ENCODE measurements at places on chromosomes 4 and X.

GRCh38 chr4:74933562-74934015 lies 673 bp downstream of the PARM1 start:
- DNase-seq: no peak

- DNase-seq: no peak
These were observed 53.9 kb downstream of the PPM1K start for GRCh38 chr4:88230461-88230891.

DNA sequence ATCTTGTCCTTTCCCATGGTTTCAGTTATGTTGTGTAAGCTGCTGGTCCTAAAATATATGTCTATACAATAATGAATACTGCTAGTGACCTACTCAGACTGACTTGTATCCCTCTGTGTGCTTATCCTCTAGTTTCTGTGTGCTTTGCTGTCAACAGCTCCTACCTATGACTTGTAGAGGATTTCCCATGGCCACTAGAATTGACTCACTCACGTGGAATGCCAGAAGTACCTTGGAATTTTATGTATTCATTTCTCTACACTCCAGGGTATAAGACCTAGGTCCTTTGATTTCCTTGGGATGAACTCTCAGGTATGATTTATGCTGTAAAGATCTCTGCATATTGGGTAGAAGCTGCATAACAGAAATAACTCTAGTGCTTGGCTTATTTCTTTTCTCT lies 279.9 kb upstream of the SLIT2 start:
- no peak for DNase-seq

GRCh38 chr4:85824166-85824945 lies 349.4 kb downstream of the ARHGAP24 start:
- peak; percentile 10 for DNase-seq

DNA sequence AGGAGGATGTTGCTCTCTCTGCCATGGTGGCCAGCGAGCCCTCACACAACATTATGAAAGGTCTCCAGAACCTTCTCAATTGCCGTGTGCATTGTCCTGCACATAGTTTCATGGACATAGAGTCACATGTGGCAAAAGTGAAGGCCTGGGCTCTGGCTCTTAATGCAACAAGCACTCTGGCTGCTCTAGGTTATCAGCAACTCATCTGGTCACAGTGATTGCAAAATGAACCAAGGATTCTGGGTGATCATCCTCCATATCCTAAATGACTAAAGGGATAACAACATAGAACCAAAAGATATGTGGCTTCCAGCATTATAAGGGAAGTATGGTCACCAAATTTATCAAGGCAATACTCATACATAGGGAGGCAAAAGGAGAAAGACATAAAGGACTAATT lies 175.2 kb downstream of the MGST2 start:
- no peak for DNase-seq

- DNase-seq: no peak
These were observed 125.7 kb downstream of the CRLF2 start for GRCh38 chrX:1086444-1087409.

DNA sequence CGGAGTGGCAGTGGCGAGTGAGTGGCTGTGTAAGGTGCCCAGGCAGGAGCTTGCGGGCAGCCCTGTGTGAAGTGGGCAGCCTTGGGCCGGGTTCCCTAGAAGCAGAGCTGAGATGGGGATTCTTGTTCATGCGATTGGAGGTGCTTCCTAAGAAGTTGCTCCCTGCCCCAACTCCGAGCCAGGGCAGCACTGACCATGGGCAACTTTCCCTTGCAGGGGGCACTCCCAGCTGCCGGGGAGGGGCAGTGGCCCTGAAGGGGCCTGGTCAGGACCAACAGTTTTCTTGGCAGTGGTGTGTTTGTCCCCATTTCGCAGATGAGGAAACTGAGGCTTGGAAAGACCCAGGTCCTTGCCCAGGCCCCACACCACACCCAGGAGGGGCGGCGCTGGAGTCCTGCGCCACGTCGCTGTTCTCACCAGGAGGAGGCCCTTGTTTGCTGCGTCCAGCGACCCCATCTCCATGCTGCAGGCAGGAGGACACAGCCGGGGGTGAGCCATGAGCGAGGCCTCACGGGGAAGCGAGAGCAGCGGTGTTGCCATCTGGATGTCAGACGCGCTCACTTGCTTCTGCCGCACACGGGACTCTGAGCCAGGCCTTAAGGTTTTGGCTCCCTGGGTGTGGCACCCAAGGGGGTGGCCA lies 68.9 kb downstream of the TRMT44 start:
- no peak for DNase-seq

DNA sequence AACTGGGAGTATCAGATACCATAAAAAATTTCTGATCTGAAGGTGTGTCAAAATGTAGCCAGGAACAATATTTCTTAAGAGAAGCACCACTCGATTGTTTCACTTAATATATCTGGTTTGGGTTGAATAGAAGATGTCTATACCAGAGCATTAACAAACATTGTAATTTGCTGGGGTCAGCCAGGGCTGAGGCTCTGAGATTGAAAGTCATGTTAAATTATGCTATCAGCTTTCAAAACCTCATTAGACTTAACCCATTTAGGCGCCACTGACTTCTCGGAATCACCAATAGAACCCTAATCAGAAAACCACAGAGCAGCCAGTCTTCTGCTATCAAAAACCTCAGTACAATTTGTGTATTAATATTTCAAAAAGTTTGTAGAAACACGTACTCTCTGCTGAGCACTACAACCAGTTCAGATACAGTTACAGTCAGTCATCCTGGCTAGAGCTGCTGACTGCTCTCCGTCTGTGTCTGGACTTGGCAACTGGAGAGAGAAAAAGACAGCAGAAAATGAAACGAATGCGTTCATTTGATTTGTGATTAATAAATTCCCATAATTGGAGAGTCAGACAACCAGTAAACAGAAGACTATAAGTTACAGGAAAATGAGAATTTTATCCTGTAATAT lies 848.6 kb upstream of the PABPC4L start:
- DNase-seq: no peak

DNA sequence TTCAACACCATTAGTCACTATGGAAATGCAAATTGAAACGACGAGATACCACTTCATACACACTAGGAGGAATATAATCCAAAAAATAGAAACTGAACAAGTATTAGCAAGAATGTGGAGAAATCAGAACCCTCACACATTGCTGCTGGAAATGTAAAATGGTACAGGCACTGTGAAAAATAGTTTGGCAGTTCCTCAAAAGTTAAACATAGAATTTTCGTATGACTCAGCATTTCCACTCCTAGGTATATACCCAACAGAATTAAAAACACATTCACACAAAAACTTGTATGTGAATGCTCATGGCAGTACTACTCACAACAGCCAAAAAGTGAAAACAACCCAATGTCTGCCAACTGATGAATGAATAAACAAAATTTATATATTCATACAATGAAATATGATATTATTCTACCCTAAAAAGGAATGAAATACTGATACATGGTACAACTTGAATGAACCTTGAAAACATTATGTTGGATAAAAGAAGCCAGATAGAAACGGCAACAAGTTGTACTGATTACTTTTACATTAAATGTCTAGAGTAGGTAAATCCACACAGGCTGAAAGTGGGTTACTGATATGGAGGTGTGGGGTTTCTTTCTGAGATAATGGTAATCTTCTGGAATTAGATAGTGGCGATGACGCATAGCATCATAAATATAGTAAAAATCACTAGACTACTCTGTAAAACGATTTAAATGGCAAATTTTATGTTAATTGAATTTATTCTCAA lies 22.3 kb downstream of the TEC start:
- DNase-seq: no peak

DNA sequence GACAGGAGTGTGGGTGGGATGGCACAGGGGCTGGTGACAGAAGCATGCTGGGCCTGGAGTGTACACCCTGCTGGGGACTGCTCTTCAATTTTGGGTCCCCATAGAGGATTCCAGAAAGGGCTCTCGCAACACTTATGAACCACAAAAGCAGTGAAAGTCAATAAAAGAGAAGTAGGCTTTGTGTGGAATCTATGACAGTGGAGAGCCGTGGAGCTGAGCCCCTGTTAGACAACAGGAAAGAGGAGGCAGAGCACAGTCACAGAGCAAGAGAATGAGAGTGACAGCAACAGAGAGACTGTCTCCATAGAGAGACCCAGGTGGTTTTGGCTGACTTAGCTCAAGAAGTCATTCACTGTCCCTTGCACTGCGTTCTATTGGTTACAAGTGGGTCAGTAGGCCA lies 135.1 kb upstream of the ATP6AP2 start:
- DNase-seq: no peak

DNA sequence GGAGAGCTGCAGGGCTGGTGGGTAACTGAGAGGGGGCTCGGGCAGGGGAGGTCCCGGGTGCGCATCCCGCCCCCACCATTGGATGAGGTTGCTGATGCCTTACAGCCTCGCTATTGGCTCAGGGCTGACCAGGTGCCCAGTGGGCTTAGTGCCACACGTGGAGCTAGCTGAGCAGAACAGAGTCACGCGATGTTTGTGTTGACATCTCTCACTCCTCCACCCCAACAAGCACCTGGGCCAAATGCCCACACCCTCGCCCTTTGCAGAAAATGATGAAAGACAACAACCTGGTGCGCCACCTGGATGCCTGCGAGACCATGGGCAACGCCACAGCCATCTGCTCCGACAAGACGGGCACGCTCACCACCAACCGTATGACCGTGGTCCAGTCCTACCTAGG lies 31.8 kb downstream of the ATP2B3 start:
- no peak for DNase-seq

- no peak for DNase-seq
These were observed 35.2 kb downstream of the SLC10A7 start for GRCh38 chr4:146486565-146486964.

GRCh38 chr4:174616661-174617060 lies 94.4 kb upstream of the HPGD start:
- no peak for DNase-seq

DNA sequence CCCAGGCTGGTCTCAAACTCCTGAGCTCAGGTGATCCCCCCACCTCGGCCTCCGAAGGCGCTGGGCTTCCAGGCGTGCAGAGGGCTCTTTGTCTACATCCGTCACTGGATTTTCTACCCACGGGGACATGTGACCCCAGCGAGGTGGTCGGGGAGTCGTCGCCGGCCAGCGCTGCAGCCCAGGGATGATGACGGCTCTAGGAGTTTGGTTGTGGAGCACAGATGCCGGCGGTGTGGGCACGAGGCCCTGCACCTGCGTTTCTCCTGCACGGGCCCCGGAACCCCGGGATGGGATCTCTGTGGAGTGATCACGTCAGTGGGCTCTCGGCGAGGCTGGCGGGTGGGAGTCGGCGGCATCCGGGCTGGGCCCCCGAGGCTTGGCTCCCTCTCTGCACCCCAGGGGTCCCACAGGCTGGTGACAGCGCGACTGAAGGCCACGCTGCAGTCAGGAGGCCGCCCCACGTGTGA lies 9.1 kb upstream of the GTPBP6 start:
- DNase-seq: no peak

DNA sequence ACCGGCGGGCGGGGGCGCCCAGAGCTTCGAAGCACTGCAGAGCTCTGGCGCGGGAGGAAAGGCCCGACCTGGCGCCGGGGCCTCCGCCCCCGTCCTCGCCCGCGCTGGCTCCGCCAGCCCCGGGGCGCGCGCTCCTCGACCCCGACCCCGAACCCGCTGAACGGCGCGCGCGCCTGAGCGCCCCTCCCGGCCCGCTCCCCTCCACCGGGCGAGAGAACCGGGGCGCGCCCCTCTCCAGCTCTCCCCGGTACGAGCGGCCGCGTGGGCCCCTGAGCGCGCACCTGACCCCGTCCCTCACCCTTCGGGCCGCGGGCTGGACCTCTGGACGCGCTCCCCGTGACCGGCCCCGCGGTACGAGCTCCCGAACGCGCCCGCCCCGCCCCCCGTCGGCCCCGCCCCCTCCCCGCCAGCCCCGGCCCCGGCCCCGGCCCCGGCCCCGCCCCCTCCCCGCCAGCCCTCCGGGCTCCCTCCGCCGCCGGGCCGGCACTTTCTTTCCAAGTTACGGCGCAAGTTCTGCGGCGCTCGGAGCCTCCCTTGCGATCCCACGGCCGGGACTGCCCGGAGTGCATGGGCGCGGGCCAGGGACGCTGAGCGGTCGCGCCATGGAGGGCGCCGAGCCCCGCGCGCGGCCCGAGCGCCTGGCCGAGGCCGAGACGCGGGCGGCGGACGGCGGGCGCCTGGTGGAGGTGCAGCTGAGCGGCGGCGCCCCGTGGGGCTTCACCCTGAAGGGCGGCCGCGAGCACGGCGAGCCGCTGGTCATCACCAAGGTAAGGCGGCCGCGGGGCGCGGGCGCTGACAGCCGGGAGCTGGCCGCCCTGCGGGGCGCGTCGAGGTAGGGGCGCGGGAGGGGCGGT lies at the start of gene SHROOM2:
SHROOM2 (plus strand) TSS at position 486 of the 854 bp plus-strand sequence; CDS start at position 603, 117 bp downstream.
- no peak for DNase-seq

DNA sequence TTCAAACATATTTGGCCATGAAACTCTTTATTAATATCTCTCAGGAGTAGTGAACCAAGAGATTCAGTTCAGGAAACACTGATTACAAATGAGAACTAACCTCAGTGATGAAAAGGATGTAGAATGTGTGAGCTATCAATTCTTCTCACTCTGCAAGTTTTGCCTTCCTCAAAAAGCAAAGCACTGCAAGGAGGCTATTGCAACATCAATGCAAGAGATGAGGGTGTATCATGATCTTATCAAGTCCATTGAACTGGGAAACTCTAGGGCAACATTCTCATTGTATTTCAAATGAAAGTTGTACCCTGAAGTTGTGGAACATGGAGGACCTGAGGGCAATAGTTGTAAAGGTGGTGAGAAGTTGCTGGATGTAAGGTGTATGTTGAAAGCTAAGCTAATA lies 56.4 kb upstream of the VEGFC start:
- no peak for DNase-seq

DNA sequence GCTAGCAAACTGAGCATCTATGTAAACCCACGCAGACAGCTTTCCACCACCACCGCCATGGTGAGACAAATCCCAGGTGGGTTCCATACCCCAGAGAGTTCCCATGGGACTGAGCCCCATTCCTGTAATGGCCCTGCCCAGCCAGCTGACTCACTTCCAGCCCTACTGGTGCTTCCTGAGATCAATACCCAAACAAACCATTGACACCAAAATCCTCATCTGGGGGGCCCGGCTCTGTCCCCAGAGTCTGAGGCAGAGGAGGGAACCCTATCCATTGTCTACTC lies 30.1 kb upstream of the JAKMIP1 start:
- DNase-seq: no peak

- DNase-seq: no peak
These were observed 29.2 kb downstream of the SEC24B start for GRCh38 chr4:109462802-109463201.

DNA sequence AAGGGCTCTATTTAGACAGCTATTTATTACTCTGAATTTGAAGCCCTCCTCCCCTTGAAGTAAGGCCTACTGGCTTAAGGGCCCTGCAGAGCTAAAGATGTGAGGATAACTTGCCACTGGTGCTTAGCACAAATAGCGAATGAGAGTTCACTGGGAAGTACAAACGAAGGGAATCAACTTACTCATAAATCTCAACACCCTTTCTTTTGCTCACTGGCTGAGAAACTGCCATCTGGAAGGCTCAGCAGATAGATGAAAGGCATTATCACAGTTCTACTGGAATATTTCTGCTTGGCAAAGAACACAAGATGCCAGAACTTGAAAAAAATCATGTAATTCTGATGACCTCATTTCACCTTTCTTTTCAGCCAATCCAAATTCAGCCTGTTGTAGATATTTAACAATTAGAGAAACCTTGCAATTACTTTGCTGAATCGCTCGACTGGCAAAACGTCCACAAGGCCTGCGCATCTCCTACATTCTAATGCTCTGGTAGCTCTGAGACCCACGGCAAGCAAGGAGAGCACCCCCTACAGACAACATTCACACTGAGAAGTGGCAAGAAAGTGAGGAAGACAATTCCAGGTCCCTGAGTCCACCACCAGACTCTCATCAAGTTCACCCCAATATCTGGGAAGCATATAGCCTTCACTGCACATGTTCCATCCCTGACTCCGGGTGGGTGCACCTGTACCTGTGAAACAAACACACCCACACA lies 27.5 kb downstream of the TSPAN5 start:
- no peak for DNase-seq

- no peak for DNase-seq
These were observed 155.5 kb downstream of the PDGFRA start for GRCh38 chr4:54384563-54384962.

Data from NCI-H187 (cell line).